ENCODE measurements at places on chromosomes 3 and 15.

GRCh38 chr3:129046037-129046731 lies 14.4 kb upstream of the GP9 start:
- DNase-seq, result no peak

GRCh38 chr15:50996641-50997040 lies 88.2 kb downstream of the AP4E1 start:
- DNase-seq, result no peak

- no peak for DNase-seq
These were observed 143.5 kb downstream of the PDE8A start for GRCh38 chr15:85125056-85125661.

- DNase-seq, result no peak
These were observed 48.6 kb downstream of the RAP2B start for GRCh38 chr3:153210660-153211059.

DNA sequence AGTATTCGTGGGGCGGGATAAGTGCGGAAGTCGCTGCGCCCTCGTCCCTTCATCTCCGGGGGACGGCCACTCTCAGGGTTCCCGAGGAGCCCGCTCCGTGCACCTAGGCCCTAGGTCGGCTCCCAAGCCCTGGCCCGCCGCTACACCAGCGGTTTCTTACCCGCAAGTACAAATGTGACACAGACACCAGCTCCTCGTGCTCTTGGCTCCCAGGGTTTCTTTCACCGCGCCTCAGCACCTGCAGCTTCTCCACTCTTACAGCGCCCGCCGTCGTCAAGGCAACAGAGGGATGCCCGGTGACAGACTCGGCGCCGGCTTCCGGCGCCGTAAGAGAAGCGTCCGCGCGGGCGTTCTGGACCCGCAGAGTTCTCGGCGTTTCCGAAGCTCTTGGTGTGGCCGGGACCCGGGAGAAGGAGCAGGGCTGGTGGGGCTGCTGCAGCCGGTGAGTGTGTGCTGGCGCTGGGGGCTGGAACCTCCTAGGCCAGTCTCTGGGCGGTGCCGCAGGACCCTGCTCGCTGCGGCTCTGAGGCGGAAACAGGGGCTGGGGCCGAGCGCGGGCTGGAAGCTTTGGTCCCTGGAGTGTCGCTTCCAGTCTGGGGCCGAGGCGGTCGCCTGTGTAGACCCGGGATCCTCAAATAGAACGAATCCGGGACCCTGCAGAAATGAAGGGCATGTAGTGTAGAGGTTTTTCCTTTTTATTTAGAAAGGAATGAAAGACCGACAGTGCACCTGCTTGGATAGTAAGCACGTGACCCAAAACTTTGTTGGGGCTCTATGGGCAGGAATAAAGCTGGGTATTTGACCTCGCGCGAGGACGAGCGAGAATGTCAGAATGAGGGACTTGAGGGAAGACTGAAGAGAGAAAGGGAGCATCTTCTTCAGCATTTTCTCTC lies 155.4 kb upstream of the GOLGA6L4 start:
- peak; percentile 81 for DNase-seq

- no peak for DNase-seq
These were observed 84.2 kb downstream of the LRRC49 start for GRCh38 chr15:70976851-70977250.

DNA sequence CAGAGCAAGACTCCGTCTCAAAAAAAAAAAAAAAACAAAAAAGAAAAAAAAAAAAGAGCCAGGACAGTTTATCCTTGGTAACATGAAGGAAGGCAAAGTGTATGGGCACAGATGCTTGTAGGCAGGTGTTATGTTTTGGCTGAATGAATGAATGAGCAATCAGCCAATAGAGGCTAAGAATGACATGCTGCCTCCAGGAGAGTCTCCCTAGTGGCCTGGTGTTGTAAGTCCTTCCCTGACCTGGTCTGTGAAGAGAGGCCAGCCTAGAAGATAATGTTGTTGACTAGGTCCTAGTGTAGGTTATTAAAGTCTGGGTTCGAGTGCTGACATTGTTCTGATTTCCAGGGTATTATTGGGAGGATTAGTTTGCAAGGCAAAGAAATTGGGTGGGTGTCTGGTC lies 24.9 kb downstream of the GYG1 start:
- no peak for DNase-seq

GRCh38 chr3:183161552-183162336 lies 790 bp downstream of the LAMP3 start:
- DNase-seq, result no peak
